ENCODE measurements at places on chromosomes 13 and 19.

DNA sequence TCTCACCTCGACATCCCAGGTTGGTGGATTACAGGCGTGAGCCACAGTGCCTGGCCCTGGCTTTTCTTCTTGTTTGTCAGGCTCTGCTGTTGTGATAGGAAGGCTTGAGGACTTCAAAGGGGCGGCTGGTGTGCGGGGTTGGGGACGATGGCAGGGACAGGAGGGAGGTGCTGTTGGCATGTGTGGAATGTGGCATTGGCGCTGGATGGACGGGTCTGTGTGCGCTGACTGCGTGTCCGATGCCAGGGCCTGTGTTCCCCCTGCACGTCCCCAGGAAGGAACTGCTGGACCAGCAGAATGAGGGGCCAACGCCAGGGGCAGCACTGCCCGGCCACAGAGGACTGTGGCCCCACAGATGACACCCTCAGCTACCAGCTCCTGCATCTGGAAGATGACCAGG is 12.7 kb upstream of the PTBP1 start:
- no peak for DNase-seq

DNA sequence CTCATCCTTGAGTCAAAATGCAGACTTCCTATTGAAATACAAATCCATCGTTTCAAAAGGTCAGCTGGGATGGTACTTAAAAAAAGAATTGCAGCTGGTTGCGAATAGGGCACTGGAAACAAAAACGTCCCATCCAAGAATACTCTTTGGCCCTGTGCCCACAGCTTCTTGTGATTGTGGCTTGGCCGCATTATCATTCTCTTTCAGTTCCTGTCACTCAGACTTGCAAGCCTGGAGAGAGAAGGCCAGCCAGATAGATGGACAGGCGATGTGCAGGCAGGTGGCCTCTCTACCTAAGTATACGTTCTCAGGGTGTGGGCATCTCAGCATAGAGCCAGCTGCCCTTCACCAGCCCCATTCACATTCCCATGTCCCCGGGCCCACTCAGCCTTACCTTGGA is 208.5 kb upstream of the ZNF536 start:
- no peak for DNase-seq

GRCh38 chr13:24459234-24459633 is 53.3 kb downstream of the PARP4 start:
- no peak for DNase-seq

- DNase-seq: no peak
Measured at GRCh38 chr13:109036078-109036780, 406.8 kb downstream of the MYO16 start.

GRCh38 chr13:112774829-112775565 is 85.2 kb downstream of the ATP11A start:
- no peak for DNase-seq

DNA sequence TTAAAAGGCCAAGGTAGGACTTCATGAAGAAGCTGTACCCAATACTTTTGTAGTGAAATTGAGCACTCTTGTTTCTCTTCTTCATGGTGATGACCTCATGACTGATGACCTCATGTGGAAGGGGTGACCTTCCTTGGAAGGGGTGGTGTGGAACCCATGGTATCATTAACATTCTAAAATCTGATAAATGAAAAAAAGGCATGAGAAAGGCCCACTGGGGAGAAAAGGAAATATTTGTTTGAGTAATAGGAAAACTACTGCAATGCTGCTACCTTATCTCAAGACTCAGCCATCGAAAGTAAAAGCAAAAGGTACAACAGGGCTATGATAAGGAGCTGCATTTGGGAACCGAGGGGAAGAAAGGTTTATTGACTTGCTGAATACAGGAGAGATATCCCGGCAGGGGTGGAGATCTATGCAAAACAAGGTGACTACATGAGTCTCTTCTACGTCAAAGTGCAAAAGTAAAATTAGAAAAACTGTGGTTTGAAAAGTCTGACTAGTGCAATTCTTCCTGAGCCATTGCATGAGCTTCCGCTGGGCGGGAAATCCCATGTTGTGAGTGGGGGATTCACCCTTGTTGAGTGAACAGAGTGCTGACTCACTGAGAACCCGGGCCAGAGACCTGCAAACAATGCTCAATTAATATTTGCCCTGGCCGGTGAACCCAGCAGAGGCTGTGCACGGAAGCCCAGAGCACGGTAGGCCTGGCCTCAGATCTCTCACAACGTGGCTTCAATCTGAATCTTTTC is 138.9 kb upstream of the RFC3 start:
- DNase-seq: no peak

- DNase-seq: no peak
Measured at GRCh38 chr19:1811942-1812425, at the start of gene ATP8B3. Gene ATP8B3, minus strand, starts transcription at chr19:1812276. Its CDS starts 540 bp downstream, at chr19:1811736.

DNA sequence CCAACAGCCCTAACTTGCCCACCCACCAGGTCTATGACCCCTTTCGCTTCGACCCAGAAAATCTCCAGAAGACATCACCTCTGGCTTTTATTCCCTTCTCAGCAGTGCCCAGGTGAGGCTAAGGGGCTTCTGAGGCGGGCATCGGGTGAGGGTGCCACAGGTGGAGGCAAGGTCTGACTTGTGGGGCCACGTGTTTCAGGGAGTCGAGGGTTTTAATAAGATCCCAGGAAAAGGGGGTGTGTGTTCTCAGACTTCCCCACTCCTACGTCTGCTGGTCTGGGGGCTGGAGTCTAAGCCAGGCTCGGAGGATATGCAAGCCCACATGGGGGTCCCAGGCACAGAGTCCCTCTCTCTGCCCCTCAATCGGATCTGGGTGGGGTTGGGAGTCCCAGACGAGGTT is 30.9 kb upstream of the CYP4F8 start:
- no peak for DNase-seq

GRCh38 chr13:90830782-90831181 is 516.7 kb upstream of the MIR17HG start:
- no peak for DNase-seq

DNA sequence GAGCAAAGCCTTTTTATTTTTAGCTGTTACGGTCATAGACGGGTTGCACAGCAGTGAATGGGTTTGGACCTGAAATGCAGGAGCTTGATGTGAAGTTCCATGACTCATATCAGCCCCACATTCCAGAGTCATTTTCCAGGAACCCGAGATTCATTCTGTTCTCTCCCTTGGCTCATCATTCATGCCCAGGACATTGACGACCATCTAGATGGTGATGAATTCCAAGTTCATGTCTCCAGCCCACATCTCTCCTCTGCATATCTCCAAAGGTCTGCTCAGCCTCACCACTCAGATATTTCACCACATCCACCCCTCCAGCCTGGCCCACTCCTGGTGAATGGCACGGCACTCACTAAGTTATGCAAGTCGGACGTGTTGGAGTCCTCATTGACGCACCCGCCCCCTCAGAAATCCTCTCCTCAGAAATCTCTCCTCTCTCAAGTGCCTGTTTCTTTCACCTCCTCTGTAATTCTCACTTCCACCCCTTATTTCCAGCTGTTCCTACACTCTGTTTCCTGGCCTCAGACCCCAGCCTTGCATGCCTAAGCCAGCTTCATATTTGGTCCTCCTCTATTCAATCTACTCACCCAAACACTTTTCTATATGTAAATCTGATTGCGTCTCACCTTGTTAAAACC is 83.1 kb downstream of the ALOX5AP start:
- DNase-seq: no peak

DNA sequence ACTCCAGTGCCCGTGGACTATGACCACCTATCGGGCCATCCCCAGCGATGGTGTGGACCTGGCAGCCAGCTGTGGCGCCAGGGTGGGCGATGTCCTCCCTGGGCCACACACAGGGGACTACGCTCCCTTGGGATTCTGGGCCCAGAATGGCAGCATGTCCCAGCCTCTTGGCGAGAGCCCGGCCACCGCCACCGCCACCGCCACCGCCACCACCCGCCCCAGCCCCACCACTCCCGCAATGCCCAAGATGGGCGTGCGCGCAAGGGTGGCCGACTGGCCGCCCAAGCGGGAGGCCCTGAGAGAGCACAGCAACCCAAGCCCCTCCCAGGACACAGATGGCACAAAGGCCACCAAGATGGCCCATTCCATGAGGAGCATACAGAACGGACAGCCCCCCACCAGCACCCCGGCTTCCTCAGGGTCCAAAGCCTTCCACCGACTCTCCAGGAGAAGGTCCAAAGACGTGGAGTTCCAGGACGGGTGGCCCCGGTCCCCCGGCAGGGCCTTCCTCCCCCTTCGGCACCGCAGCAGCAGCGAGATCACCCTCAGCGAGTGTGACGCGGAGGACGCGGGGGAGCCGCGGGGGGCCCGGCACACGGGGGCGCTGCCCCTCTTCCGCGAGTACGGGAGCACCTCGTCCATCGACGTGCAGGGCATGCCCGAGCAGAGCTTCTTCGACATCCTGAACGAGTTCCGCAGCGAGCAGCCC is 142.3 kb downstream of the DPF1 start:
- no peak for DNase-seq

DNA sequence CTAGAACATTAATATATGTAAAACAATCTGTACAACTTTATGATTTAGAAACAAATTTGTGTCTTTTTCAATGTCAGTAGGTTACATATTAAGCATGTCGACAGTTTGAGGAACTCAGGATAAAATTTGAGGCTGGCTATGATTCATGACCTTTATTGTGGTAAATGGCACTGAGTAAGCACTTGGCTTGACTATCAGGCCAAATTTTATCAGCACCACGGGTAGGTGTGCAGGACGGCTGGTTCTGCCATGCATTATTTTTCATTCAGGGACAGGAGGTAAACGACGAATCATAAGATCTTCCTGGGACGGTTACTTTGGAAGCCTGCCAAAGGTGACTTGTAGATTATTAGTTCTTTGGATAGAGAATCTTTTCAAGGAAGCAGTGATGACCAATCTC is 19.9 kb upstream of the CYP4F8 start:
- no peak for DNase-seq

- DNase-seq: no peak
Measured at GRCh38 chr19:11091703-11092153, 2.5 kb downstream of the LDLR start.

GRCh38 chr19:28502879-28503734 is 709.8 kb downstream of the UQCRFS1 start:
- no peak for DNase-seq
